DMS 273 treated with DMSO at 0.1 percent for 48 hours (cell line): ENCODE measurements at places on chromosomes 1 and 21.

- peak; percentile 81 for DNase-seq
These were observed 41.8 kb upstream of the ATF3 start for GRCh38 chr1:212566522-212567479.

DNA sequence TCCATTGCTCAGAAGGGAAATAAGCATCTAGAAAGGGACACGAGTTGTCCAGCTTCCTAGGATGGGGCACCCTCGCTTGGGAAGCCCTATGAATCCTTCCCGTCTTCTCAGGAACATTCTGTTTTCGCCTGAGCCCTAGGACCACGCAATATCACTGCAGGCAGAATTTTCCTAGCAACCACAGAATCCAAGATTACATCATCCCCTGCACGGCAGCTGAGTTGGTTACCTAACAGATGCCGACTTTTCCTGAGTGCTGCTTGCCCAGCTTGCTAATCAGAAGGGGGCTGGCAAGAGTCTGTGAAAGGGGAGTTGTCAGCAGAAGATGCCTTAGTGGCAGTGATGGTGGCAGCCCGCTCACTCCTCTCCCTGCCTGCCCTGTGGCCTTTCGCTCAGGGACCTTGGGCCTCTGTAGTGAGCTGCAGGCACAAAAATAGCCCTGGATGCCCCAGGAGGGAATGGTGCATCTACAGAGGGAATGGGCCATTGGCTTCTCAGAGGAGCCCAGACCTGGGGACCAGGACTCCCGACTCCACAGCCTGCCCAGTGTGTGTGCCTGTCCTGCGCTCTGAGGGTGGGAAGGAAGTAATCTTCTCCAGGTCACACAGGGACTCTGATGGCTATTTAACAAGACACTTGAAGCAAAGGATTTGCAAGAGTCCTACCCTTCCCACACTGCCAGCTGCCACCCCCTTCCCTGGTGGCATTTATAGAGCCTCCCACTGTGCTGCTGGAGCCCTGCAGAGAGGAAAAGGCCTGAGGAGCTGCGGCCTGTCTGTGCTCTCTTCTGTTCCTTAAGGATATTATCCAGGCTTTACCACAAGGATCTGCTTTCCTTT, 28.9 kb upstream of the CLSTN1 start:
- DNase-seq, result peak; percentile 88

GRCh38 chr1:79749607-79750006, 743.1 kb upstream of the ADGRL4 start:
- no peak for DNase-seq

DNA sequence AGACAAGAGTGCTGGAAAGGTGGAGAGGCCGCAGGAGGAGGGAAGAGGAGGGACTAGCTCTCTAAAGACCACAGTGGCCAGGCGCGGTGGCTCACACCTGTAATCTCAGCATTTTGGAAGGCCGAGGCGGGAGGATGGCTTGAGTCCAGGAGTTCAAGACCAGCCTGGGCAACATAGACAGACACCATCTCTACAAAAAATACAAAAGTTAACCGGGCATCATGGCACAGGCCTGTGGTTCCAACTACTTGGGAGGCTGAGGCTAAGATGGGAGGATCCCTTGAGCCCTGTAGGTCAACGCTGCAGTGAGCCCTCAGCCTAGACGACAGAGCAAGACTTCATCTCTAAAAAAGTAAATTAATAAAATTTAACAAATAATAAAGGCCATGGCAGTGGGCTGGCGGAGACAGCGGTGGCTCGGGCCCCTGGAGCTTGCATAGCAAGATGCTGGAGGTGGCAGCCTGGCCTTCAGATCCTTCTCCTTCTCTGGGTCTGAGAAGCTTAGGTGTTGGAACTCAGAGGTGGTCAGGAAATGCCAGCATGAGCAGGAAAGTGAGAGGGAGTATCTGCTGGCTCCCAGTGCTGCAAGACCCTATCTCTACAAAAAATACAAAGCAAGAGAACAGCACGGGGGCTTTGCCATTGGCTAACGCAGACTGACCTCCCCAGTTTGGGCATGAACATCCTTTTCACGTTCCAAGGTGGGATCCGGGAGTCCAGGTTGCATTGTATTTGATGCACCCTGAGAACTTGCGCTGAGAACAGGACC, 10.7 kb downstream of the WNT3A start:
- no peak for DNase-seq

- DNase-seq, result no peak
These were observed 14.7 kb downstream of the SRRM1 start for GRCh38 chr1:24657781-24658180.

DNA sequence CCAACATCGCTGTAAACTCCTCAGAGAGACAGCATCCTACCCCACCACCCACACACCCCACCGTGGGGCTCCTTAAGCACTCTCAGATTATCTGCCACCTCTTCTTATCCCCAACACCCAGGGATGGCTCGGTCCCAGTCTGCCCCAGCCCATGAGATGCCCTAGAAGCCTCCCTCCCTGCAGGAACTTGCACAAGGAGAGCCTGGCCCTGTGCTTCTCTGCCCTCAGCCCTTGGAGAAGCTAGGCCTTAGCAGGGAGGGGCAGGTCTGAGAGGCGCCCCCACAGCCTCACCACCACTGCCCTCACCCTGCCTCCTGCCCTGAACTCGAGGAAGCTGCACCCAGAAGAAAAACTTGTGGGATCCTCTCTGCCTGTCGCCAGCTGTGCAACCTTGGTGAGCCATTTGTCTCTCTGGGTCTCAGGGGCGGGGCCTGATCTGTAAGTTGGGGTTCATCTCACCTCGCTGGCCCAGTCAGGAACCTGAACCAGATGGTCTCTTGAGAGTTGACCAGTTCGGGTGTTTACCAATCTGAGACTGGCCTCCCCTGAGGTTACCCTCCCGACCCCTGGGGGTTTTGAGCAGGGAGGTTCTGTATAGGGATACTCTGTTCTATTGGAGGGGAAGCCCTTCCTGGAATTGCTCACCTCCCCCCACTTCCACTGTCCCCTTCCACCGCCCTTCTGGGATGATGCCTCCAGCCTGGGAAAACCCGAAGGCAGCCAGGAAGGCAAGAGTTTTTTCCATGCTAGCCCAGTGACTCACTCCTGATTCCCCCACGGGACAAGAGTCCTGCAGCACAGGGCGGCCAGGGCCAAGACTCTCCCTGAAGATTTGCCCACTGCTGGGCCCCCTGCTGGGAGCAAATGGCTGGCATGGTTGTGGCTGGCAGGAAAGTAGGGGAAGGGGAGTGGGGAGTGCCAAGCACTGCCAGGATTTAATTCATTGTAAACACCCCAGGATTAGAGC, at the start of gene S100A3:
Gene S100A3, minus strand, starts transcription at position 537 of the 967 bp plus-strand sequence. CDS start 773 bp downstream, outside the sequence.
- DNase-seq, result no peak

DNA sequence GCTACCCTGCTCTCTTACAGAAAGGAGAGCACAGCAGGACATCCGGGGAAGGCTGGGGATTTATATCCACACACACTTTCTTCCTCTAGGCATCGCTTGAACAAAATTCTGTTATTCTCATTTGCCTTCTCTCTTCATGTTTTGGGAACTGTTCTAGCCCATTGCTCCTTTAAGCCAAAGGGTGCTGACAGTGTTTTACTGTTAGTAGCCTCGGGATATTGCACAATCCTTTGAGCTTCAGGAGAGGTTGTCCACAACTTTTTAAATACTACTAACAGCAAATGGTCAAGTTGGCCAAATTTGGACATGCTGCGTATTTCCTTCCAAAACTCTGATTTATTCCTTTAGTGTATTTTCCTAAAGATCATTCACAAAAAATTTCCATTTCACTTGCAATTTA, 579.2 kb upstream of the RGS18 start:
- no peak for DNase-seq

GRCh38 chr1:109426281-109427170, at the start of gene PSMA5:
Gene PSMA5 (minus strand): TSS chr1:109426448. CDS start chr1:109426330, 118 bp downstream.
- DNase-seq, result peak; percentile 99

DNA sequence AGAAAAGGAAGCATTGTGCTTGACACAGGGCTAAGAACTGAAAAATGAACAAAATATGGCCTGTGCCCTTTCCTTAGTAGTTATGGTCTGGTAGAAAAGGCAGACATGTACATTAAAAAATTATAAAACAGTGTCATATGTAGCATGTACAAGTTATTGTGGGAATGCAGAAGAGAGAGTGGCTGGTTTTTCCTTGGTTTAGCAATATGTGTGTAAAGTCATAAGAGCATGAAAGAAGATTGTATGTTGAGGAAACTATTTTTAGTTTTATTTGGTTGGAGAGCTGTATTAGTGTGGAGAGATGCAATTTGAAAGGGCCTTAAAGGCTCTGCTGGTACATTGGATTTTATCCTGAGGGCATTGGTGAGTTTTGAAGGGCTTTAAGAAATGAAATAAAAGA, 145.8 kb downstream of the PDE4B start:
- no peak for DNase-seq

DNA sequence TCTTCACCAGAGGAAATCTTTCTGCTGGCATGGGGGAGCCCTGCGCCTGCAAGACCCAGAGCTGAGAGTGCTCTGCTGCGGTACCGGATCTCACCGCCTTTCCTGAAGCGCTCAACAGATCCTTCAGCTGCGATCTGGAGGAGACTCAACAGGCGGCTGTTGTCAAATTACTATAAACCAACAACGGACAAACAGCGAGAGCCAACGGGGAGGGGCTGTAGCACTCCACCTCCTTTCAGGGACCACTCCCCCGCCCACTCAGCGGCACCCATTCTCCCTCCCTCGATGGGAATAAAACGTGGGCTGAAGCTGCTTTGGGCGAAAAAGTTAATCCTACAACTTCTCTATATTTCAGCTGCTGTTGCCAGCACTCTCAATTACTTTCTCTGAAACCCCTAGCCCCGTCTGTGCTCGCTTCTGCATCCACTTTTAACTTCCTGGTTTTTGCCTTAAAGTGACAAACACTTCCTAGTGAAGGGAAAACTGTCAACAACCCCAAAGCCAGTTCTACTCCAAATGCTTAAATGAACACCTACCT, at the start of gene FMO5:
Gene FMO5, minus strand, starts transcription at position 147 of the 538 bp plus-strand sequence. CDS start 310 bp downstream, outside the sequence.
- DNase-seq, result no peak

- no peak for DNase-seq
These were observed 40.5 kb upstream of the GJB5 start for GRCh38 chr1:34714386-34714785.

GRCh38 chr1:40810927-40811326, 27.3 kb downstream of the KCNQ4 start:
- DNase-seq, result no peak

DNA sequence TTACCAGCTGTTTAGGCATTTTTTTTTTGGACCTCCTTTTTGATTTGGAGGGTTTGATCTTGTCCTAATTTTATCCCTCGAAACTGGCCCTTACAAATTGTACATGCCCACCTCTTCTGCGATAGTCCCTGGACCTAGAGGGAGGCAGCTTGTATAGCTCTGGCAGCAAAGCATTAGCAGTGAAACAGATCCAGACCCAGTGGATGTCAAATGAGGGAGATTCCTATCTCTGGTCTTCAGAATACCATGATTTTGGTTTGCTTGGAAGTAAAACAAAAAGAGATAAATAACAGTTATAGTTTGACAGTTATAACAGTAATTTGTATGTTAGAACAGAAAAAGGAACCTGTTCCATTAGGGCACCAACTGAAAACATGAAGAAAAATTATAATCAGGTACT, 123.6 kb downstream of the MIS18A start:
- DNase-seq, result no peak

DNA sequence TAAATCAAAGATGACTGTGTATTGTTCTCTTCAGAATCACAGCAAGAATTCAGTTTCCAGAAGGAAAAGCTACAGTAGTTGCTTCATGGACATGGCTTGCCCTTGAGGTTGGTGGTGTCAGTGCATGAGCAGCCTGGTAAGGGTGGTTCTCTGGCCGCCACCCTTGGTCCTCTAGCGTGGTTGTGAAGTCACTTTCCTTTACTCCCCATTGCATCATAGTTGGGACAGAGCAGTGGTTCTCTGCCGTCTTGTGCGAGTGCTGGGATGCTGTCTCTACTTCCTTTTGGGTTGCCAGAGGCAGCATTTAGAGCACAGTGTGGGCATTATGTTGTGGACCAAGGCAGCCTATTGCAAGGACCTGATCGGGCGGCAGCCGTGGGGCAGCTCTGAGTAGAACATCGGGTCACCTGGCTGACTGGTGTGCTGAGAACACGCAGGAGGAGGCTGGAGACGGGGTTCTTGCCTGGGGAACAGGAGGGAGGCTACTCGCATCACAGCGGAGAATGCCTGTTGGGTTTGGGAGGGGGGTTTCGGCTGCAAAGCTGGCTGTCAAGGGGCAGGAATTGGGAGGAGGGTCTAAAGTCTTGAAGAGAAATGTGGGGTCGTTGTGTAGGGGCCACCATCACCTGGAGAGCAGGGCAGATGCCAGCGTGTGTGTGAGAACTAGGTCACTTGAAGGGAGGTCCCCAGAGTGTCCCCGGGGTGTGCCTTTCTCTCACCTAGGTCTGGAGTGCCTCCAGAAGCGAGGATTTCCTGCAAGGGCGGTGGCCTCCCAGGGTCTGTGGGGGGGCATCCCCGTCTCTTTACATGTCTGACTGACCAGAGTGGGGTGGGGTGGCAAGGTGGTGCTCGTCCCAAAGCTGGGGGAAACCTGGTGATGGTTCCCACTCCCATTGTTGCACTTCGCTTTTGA, 6.3 kb downstream of the ARF1 start:
- no peak for DNase-seq

DNA sequence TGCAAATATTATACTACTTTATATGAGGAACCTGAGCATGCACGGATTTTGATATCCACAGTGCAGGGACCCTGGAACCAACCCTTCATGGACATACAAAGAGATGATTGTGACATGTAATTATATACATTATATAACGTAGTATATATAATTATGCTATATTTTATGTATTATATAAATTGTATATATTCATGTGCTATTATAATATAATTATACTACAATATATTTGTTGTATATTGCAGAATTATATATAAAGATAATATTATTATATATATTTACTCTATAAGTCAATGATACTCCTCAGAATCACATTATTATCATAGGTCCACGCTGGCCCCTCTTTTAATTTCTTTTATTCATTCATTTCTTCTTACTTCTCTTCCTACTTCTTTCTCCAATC, 70.9 kb downstream of the TNFSF18 start:
- DNase-seq, result no peak

- no peak for DNase-seq
These were observed 155.4 kb downstream of the ZNF648 start for GRCh38 chr1:181905944-181906597.

DNA sequence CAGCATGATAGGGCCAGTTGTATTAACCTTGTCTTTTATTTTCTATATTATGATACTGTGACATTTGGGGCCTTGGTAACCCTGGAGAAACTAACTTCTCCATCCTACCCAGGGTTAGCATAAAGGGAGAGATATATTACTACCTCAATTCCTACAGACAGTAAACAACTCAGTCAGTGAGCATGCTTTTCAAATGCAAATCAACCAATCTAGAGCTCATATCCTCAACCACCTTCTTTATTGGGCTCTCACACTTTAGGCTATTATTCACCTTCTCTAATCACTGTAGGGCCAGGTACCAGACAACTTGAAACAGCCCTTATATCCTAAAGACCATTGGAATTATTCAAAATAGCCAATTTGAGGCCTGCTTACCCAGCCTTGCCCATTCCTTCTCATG, 477.6 kb downstream of the PTPRC start:
- DNase-seq, result no peak

GRCh38 chr21:33308586-33309490, 15.9 kb upstream of the IFNAR1 start:
- peak; percentile 95 for DNase-seq

DNA sequence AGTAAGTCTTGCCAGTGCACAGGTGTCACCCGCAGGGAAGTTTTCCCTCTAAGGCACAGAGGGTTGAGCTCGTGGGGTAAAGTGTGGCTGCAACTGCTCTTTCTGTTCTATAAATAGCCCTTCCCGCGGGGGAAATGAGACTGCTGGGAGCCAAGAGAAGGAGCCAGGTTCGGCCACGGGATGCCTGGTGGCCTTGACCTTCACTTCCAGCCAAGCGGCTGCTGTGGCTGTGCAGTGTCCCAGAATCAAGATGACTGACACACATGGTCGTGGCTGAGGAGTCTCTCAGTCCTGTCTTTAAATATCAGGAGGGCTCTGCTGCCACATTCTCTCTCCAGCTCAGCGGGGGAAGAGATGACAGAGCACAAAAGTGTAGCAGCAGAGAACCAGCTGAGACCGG, 154.1 kb upstream of the VAMP3 start:
- no peak for DNase-seq
